ENCODE measurements at places on chromosomes 7 and 10.

DNA sequence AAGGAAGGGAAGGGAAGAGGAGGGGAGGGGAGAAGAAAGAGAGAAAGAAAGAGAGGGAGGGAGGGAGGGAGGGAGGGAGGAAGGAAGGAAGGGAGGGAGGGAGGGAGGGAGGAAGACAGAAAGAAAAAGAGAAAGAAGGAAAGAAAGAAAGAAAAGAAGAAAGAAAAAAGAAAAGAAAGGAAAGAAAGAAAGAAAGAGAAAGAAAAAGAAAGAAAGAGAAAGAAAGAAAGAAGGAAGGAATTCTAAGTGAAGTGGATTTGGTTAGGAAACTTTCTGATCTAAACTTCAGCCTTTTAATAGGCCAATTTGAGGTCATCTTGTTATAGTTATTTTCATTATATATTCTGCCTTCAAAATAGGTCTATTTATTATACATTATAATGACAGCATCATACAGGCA, 4.3 kb downstream of the CAV2 start:
- DNase-seq, result no peak

- DNase-seq, result no peak
Measured at GRCh38 chr10:131310551-131311401, 745 bp downstream of the TCERG1L start.

DNA sequence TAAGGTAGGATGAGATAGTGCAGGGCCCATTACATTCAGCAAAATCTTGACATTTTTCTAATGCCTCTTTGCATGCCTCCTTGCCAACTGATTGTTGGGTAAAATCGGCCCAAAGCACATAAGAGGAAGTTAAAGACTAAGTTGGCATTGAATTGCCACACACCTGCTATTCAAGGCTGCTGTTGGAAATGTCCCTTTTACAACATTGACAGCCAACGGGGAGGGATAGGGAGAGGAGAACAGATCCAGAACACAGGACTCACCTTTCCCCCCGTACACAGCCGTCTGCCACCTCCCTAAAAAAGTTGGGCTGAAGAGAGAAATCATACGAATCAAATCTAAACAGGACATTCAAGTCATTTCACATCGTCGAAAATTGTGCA, 695 bp downstream of the FAM237B start:
- no peak for DNase-seq

- DNase-seq, result no peak
Measured at GRCh38 chr7:50664461-50664922, 99.3 kb upstream of the DDC start.

GRCh38 chr10:30893208-30893607, 138.5 kb downstream of the ZNF438 start:
- DNase-seq, result no peak

GRCh38 chr7:157360483-157361025, 23.8 kb downstream of the DNAJB6 start:
- no peak for DNase-seq

GRCh38 chr10:110513949-110514348, 16.2 kb downstream of the DUSP5 start:
- DNase-seq, result no peak

GRCh38 chr10:104291439-104291951, 22.5 kb downstream of the GSTO2 start:
- peak; percentile 93 for DNase-seq

- no peak for DNase-seq
Measured at GRCh38 chr10:33706191-33706590, 371.7 kb upstream of the NRP1 start.

GRCh38 chr7:23472046-23472445, 1.8 kb upstream of the IGF2BP3 start:
- DNase-seq, result no peak

- no peak for DNase-seq
Measured at GRCh38 chr7:55034776-55035175, 16.0 kb downstream of the EGFR start.

DNA sequence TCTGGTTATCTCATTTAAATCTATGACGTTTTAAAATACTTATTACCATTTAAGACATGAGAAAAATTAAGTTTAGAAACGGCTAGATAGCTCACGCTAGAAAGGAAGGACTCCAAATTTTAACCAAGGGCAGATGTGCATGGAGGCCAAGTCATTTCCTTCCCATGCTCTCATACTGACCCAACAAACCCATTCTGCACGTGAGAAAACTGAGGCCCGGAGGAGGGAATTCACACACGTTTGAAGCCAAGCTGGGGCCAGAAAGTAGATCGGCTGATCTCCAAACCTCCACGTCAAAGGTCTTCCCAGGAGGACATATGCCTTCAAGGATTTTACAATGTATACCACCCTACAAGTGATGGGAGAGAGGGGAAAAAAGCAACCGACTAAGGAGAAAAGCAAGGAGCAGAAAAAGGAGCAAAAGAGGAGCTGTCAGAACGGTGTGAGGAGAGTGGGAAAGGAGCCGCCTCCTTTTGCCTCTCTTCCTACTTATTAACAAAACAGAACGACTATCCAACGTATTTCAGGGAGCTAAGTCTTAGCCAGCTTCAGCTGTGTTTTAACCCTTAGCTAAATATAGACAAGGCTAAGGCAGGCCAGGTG, 645 bp upstream of the SIRT1 start:
- no peak for DNase-seq

DNA sequence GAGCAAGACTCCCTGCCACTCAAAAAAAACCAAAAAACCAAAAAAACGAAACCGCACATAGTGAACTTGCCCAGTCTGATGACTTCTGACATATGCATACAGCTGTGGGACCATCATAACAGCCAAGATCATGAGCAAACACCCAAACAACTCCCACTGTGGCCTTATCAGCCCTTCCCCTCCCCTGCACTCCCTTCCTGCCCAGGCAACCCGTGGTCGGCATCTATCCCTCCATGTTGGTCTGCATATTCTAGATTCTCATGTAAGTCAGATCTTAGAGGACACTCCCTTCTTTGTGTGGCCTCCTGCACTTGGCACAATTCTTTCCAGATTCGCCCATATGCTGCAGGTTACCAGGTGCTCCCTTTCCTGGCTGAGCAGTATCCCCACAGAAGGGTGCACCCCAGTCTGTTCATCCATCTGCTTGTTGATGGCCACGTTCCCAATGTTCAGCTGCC, 72.8 kb downstream of the GNA12 start:
- peak; percentile 90 for DNase-seq

GRCh38 chr10:70106958-70107791, 25.4 kb downstream of the AIFM2 start:
- DNase-seq, result peak; percentile 10

- no peak for DNase-seq
Measured at GRCh38 chr10:75011221-75011620, 100.2 kb upstream of the SAMD8 start.

- no peak for DNase-seq
Measured at GRCh38 chr7:24877790-24878311, 102.1 kb downstream of the OSBPL3 start.

DNA sequence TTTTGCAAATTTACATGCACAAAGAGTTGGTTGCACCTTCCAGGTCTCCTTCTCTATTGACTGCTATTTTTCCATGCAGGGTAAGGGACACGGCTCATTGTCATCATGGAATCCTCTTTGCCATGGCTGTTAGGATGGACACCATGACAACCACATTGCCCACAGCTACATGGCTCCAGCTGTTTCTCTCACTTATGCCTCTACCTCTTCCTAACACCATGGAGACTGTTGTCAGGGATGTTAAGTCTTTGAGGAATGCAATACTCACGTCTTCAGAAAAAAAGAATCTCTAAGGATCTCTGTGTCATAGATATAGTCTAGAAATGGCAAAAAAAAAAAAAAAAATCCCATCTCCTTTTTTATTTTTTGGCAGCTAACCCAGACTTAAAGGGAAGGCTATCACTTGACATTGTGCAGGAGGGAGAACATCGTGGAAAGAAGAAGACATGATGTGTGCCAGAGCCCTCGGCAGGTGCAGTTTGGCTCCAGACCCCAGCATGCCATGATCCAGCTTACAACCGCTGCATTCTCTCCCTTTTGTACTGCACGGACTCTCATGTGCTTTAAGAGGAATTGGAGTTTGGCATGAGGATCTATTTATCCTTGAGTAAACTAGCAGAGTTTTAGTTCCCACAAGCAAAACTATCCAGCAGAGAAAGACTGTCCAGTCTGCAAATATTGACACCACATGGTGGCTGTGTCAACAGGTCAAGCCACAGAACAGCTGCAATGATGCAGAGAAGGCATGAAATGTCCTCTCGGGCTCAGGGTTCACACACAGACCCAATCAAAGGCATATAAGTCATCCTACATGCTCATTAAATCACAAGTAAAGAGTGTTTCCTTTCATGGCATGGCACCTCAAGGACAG, 70.8 kb downstream of the FRMD4A start:
- DNase-seq, result no peak

- no peak for DNase-seq
Measured at GRCh38 chr7:52547308-52547910, 488.0 kb upstream of the POM121L12 start.

- DNase-seq, result no peak
Measured at GRCh38 chr10:117096599-117097201, 41.4 kb downstream of the VAX1 start.

DNA sequence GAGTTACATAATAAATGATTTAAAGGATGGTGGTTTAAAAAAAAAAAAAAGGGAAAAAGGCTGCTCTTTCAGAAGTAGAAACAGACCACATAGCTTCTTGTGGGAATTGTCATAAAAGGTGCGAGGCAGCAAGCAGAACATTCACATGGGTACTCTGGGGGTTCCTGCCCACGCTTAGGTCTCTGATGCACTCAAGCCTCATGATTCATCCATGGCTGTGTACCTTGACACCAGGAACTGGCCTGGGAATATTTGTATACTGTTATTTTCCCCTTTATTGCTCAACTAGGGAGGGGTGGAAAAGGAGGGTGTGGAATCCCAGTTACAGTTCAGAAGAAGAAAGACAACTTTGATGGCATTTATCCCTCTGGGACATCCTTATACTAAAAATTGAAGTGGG, 4.0 kb downstream of the PON2 start:
- no peak for DNase-seq

DNA sequence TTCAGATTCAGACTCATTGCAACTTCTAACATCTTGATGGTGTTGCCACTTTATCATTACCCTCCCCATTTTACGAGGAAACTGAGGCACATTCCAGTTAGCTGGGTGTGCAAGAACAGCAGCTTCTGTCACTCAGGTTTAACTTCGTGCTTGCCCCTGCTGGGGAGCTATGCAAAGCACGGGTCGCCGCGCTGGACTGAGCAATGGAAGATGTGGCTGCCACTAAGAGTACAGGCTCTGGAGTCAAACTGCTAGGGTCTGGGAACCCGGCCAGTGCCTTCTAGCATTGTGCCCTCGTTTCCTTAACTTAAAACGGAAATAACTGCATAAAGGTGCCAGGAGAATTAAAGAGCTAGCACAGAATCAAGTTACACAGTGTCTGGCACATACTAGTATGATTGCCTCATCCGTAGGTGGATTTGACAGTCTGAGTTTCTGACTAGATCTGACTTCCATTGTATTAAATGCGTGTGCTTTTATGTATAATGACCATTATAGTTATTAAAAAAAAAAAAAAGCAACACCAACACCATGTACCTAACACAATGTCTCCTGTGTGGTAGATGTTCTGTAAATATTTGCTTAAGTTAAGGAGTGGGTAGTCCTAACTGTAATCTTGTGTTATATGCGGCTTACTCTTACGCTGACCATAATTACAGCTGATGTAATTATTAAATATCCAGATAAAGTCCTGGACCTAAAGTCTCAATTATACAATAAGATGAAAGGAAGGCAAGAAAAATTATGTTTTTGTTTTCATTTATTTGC, 842 bp downstream of the ZNF22 start:
- DNase-seq, result peak; percentile 6

Measured in hematopoietic multipotent progenitor cell treated with erythropoietin and hydrocortisone succinate and interleukin-3 and kit ligand, for 15 days (in vitro differentiated cells).